ENCODE measurements at places on chromosomes 4 and X.
A peak's percentile ranks its signal among the peaks of the same experiment; 100 is the strongest.

DNA sequence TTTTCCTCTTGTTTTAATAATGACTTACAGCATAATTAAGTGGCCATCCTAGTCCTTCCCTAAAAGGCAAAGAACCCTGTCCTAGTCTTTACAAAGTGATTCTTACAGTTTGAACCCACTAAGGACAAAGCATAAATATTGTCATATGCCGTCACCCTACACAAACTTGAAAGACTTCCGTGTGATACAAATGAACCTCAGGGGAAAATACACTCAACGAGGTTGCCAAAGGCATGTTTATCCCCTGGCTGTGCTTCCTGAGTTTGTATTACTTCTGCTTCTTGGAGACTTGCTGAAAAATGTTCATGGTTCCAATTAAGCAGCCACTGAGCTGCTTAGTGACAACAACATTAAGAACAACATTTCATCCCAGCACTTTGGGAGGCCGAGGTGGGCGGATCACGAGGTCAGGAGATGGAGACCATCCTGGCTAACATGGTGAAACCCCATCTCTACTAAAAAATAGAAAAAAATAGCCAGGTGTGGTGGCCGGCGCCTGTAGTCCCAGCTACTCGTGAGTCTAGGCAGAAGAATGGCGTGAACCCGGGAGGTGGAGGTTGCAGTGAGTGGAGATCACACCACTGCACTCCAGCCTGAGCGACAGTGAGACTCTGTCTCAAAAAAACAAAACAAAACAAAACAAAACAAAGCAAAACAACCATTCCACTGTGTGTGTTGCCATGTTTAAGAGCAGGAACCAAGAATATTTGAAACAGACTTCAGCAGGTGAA, 16.2 kb downstream of the RASSF6 start:
- no peak for DNase-seq

- DNase-seq: no peak
Observed at GRCh38 chr4:38381788-38382187, 282.2 kb upstream of the KLF3 start.

DNA sequence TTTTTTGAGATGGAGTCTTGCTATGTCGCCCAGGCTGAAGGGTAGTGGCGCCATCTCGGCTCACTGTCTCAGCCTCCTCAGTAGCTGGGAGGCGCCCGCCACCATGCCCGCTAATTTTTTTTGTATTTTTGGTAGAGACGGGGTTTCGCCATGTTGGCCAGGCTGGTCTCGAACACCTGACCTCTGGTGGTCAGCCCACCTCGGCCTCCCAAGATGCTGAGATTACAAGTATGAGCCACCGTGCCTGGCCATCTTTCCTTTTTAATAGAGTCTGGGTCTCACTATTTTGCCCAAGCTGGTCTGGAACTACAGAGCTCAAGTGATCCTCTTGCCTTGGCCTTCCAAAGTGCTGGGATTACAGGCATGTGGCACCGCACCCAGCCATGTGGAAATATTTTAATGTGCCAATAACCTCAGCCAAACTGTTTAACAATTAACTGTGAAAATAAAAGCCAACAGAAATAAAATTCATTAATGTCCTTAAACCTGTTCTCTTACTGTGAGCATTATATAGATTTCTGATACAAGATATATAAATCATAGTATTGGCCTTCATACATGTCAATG, 16.3 kb downstream of the PDS5A start:
- no peak for DNase-seq

- no peak for DNase-seq
Observed at GRCh38 chr4:20354120-20354519, 102.4 kb downstream of the SLIT2 start.

- DNase-seq: no peak
Observed at GRCh38 chr4:97432551-97432950, 710.7 kb downstream of the STPG2 start.

GRCh38 chr4:8176547-8177399, 18.2 kb upstream of the ABLIM2 start:
- peak; percentile 53 for DNase-seq

GRCh38 chrX:70421618-70422017, 1.5 kb upstream of the GDPD2 start:
- DNase-seq: no peak

DNA sequence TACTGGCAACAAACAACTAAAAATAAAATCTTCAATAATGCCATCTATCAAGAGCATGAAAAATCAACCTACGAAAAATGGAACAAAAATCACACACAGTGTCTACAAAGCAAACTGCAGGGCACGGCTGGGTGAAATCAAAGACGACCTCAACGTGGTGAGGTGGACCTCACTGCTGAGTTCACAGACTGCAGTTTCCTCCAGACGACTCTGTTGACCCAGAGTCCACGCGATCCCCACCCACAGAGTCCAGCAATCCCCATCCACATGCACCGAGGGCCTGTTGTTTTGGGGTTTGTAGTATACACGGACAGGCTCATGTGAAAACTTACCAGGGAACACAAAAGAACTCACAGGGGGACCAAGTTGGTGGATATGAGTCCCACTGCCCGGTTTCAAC, 31.1 kb upstream of the GTPBP6 start:
- no peak for DNase-seq

DNA sequence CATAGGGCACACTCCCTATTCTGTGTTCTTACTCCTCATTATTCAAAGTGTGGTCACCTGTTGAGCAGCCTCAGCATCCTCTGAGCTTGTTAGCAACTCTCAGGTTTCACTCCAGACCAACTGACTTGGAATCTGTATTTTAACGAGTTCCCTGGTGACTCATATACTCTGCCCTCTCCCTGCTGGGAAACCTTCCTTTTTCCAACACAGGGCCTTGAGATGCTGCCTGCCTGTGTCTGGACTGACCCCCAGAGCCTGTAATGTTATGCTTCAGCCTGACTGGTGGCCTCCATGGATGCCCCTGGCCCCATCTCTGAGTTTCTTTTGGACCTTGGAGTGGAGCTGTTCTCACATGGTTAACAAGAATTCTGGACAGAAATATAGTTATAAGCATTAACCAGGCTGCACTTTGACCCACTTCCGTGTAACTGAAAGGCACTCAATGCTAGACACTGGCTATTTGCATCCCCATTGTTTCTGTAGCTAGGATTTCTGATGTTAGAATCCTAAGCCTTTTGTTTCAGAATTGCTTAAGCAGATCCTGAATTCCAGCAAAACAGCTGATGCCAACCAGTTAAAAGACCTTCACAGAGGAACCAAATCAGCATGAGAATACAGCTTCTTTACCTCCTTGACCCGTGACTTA, 262.6 kb downstream of the STIM2 start:
- no peak for DNase-seq

- DNase-seq: no peak
Observed at GRCh38 chrX:53584891-53585290, 101.6 kb downstream of the HUWE1 start.

DNA sequence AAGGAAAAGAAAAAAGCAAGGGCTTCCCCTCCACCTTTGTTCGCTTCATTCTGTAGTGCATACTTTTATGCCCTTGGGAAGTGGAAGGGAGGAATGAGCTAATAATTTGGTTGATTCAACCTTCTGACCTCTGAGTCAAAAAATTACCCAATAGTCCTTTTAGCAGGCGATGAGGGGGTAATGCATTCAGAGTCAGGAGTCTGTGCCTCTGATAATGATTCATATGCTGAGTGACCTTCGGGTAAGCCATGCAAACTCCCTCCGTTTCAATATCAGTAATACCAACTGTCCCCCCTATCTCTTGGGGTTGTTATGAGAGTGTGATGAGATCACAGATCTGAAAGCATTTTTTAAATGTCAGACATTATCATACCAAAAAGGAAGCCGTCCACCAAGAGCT, 41.6 kb upstream of the ACSL4 start:
- DNase-seq: peak; percentile 69

- DNase-seq: no peak
Observed at GRCh38 chr4:41750121-41750625, 1.6 kb upstream of the PHOX2B start.

GRCh38 chr4:89588421-89588820, 248.5 kb downstream of the SNCA start:
- no peak for DNase-seq

DNA sequence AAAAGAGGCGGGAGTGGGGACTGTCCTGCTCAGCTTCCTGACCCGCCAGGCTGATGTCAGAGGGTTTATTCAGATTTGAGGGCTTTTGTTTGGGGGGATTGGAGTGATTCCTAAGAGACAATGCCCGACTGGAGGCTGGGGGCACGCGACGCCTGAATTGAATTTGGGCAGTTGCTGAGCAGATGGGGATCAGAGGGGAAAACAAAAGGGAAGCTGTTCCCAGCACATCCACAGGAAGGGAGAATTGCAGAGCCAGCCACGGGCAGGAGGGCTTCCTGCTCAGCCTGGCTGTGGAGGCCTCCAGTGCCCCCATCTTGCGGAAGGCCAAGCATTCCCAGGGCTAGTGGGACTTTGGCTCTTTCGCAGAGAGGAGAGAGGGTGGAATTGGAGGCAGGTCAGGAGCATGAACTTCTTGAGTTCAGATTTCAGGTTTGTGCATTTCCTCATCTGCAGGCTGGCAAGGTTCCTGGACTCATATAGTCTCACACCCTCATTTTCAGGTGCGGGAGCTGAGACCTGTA, 162.8 kb downstream of the NHS start:
- no peak for DNase-seq

- peak; percentile 29 for DNase-seq
Observed at GRCh38 chrX:7925867-7926472, 1.2 kb downstream of the PNPLA4 start.

DNA sequence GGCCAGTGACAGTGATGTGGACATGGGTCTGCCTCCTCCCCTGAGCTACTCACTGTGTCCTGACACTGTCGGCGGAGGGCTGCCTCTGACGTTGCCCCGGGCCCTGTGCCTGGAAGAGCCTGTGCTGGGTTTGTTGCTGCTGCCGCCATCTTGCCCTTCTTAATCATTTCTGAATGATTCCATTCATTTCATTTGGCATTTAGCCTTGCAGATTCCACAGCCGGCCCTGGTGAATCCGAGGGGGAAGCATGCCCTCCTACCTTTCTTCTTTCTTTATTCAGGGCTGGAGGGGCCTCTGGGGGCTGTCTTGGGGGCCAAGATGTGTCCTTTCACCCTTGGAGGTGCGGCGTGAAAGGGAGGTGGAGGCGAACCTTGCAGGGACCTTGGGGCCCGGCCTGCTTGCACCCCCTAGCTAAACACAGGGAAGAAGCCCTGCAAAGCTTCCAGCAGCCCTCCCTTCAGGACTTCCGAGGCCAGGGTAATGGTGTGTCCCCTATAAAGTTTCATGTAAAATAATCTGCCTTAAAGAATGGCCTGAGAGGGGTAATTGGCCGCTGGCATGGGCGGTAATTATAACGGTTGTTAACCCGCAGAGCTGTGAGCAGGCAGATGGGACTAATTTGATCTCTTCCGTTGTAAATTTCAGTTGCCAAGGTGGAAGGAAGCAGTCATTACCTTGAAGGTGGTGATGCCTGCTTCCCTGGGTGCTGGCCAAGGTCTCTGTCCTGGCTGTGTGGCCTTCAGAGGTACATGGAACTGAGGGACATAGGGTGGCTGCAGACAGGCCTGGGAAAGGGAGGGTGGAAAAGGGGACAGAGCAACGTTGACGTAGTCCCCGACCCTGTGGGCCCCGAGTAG, 92.3 kb downstream of the PSAPL1 start:
- DNase-seq: no peak

DNA sequence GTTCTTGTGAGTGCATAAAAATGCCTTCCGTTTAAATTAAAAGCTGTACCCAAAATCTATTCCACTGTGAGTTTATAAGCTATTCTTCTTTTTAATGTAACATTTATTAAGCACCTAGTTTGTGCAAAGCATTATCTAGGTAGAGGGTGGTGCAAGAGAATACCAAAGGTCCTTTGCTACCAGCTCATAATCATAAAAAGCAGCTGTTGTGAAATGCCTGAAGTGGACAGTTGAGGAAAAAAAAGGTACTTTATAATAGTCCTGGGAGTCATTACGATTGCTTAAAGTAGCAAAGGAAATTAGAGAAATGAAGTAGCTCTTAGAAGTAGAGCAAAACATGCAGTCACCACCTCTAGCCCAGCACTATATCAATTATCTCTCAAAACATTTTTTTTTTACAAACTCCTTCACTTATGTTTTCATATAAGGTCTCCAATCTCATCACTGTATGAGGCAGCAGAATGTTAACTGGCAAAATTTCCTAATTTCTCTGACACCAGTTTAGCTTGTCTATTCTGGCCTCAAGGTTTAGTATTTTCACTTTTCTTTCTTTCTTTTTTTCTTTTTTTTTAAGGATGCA, 2.1 kb downstream of the MBNL3 start:
- no peak for DNase-seq

DNA sequence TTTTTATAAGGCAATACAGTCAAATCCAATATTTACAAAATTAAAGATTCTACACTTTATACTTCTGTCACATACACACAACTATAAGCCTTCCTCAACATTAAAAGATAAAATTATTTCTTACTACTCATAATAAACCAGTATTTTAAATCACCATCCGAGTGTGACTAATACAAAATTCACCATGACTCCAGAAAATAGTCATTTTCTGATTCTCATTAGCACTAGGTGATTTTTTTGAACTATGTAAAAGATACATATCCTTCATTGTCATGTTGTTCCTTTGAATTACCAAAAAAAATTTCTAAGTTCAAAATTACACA, 646 bp upstream of the SLC7A11 start:
- no peak for DNase-seq

DNA sequence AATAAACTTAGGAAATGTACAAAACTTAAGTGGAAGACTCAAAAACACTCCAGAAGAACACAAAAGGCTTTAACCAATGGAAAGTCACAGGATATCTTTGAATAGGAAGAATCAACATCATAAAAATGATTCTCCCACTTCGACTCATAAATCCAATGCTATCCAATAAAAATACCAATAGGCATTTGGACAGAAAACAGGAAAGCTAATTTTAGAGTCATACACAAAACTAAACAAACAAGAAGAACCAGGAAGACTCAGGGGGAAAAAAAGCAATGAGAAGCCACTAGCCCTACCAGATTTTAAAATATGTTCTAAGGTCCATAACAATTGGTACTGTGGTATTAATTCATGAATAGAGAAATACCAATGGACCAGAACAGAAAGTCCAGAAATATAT, 28.2 kb downstream of the SLC9A7 start:
- no peak for DNase-seq

DNA sequence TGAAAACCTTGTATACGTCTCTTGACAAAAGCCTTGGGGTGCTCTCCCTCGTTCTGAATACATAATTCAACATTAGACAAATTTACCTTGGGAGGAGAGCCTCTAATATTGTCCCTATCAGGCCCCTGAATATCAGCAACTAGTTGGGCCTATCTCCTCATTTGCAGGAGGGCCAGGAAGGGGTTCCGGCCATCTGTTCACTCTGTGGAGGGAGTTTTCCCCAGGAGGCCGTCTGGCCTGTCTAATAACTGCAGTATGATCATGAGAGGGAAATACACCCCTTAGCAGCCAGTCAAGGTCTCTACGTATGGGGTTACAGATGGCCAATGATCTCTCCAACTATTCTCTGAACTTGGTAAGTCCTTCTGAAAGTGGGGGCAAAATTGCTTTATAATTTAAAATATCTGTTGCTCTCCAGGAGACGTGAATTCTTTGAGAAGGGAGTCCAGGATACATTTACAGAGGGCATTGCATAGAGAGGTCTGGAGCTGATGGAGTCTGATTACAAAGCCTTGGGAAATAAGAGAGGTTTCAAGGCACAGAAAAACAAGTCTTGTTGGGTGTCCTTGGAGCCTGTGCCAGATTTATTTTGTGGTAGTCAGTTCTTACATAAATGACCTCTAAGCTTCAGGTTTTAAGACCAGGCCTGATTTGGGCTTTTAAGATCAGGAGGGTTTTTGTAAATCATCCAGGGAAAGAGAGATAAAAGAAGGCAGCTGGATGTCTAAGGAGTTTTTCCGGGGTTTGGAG, 48.2 kb upstream of the UXT start:
- DNase-seq: no peak
